ENCODE measurements at places on chromosomes 3 and 15.
A peak's percentile ranks its signal among the peaks of the same experiment; 100 is the strongest.

DNA sequence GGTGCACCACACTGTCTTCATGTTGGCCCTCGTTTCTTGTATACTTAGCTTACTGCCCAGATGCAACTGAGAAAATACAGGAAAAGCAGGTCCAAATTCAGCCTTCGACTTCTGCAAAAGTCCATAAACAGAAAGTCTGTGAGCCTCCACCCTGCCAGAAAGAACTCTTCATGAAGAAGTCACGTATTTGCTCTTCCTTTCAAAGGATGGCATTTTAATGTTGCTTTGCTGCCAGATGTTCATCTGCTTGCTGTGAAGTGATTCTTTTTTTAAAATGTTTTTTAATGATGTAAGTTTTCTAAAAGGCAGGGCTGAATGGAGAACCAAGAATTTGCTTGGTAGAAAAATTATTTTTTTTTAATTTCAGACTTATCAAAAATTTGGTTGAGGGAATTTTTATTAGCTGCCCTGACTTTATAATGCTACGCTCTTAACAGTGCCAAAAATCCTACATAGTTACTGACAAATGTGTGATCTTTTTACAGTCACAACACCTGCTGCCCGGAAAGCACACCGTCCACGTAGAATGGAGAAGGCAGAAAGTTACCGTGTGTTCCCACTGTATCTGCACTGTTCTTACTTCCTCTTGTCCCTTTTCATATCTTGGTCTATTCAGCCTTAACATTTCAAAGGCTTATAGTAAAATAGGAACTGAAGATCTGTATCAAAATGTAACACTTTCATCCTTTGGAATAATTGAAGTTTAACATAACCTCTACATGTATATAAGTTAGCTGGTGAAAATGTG, 136.3 kb downstream of the LRRC28 start:
- no peak for DNase-seq

- no peak for DNase-seq
Measured at GRCh38 chr15:47773143-47773542, 55.8 kb downstream of the SEMA6D start.

GRCh38 chr3:48567090-48567489, 3.5 kb upstream of the UCN2 start:
- no peak for DNase-seq

DNA sequence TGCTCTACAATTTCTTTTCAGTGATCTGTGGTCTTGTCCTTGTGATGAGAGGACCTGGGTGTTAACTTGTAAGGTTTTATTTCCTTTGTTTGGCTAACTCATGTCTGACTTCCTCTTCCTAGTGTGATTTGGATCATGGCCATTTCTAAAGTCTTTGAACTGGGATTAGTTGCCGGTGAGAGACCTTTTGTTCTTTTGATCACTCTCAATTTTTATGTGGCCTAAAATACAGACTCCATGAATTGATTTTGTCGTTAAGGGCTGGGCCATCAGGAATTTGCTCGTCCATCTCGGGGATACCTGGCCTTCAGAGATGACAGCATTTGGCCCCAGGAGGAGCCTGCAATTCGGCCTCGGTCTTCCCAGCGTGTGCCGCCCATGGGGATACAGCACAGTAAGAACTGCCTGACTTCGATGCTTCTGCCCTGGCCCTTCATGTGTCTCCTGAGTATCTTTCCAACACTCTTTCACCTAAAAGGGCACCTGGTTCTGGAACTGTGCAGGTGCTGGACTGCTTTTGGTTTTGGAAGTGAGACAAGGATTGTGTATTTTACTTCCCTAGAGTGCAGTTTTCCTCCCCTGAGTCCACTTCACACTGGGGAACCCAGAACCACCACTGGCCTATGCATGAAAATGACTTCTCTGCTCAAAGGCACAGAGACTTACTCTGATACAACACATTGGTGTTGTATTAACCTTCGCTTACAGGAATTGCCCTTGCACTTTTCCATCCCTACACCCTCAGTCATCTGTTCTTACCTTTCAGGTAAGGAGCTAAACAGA, 13.1 kb upstream of the LRRC2 start:
- DNase-seq = no peak

DNA sequence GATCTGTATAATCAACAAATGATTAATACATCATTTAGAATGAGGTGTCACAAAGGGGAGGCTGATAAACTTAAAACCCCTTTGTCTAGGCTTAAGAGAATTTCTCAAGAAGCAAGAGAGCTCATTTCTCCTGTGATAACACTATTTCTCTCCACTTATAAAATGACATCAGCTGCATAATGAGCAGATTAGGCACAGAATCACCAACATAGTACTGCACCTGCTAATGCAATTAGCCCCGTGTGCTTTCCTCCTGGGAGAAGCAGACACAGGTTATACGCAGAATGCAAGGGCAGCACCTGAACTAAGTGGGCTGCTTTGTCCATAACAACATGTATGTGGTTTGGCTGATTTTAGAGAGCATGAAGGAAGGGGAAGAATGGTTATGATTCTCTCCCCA, 515.3 kb upstream of the CFAP20DC start:
- no peak for DNase-seq

GRCh38 chr15:54149115-54149531, 170.9 kb downstream of the UNC13C start:
- DNase-seq = no peak

GRCh38 chr15:95850837-95851236, 479.7 kb upstream of the NR2F2 start:
- no peak for DNase-seq

GRCh38 chr3:153404157-153404556, 242.1 kb downstream of the RAP2B start:
- DNase-seq = no peak

GRCh38 chr3:7433073-7433472, 572.2 kb downstream of the GRM7 start:
- no peak for DNase-seq

- DNase-seq = peak; percentile 52
Measured at GRCh38 chr3:132535575-132536441, 61.3 kb upstream of the ACKR4 start.
